GM12892 (cell line): ENCODE measurements at places on chromosomes 16 and 17.

- peak; percentile 29 for DNase-seq
Observed at GRCh38 chr17:58332778-58333735, 4.5 kb upstream of the TSPOAP1 start.

GRCh38 chr16:89155851-89156739 is 15.5 kb upstream of the CDH15 start:
- DNase-seq, result no peak

GRCh38 chr17:67601897-67602296 is 115.8 kb upstream of the NOL11 start:
- no peak for DNase-seq

DNA sequence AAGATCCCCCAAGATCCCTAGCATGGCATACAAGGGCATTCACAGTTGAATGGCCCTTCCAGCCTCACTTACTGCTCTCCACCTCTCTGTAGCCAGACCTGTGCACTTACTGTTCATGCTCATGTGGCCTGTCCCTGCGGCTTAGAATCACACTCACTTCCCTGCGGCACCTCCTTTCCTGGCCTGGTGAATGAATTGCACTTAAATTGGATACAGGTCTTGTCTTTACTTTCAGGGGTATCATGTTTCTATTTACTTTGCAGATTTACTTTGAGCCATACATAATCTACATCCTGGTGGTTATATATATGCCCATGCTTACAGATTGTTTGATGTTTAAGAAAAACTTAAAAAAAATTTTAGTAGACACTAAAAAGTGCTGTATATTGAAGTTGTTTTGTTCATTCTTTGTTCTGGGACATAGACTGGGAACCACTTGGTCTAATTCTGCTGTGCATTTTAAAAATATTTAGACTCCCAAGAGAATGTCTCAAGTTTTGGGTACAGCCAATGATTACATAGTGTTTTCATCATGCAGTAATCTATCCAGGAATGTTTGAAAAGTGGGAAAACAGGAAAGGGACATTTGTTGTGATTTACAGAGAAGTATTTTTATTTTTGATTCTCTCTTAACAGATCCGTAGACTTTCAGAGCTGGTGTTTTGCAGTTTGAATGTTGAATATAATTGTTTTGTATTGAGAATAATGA is 63.9 kb downstream of the NUP88 start:
- DNase-seq, result no peak

DNA sequence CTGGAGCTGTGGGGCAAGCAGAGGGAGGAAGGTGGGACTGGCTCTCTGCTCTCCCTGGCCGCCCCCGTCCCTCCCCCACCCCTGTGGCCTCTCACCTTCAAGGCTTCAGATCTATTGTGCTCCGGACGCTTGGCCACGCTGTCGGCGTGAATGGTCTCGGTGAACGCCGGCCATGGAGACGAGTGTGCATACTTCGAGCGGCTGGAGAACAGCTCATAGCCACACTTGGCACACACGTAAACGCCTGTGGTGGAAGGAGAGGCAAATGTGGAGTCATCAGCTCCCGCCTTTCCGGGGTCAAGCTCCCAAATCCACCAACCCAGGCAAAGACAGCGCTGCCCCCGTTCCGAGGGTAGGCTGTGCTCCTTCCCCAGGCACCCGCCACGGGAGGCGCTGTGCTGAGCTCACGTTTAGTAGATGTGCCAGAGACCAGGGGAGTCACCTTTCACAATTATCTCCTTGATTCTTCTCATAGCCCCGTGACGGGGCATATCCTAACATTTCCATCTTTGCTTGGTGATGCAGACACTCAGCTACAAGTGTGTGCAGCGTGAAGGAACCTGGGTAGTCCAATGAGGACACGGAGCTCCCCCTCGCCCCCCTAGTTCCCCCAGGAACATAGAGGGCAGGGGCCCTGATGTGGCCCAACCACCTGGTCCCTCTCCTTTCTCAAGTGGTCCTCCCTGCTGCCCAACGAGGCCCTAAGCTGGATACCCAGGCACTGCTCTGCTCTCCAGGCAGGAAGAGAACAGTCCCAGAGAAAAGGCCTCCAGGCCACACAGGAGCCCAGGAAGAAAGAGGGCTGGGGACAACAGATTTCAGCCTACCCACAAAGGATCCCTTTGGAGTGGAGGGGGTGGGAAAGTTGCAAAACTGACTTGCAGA is 1.6 kb downstream of the MSRB1 start:
- no peak for DNase-seq

DNA sequence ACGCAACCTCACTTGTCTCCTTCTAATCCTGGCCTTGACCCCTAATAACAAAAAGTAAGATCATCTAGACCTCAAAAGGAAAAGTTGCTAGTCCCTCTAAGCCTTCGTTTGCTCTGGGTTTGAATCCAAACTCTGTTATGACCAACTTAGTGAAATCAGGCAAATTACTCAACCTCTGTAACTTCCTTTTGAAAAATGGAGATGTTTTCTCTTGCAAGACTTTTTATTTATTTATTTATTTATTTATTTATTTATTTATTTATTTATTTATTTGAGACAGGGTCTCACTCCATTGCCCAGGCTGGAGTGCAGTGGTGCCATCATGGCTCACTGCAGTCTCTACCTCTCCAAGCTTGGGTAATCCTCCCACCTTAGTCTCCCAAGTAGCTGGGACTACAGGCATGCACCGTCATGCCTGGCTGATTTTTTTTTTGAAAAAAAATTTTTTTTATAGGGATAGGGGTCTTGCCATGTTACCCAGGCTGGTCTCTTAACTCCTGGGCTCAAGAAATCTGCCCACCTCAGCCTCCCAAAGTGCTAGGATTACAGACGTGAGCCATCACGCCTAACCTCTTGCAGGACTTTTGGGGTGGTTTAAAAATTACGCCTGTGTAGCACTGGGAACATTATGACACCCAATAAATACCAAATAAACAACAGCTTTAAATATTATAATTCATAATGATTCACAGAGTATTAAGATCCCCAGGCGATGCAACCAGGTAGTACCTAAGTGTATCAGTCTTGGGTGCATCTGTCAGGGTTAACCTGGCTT is 63.4 kb downstream of the PITPNC1 start:
- DNase-seq, result no peak
